ENCODE measurements at places on chromosomes 3 and 15. TPM values are rescaled to one million over a fixed set of nuclear protein-coding genes. Genes with fewer than 3 reads are reported as not detected.

Gene BCL6
- total RNA-seq = 2.1 TPM

Gene TMC3
- total RNA-seq = not detected

Gene CCDC54
- total RNA-seq = not detected

Gene CCR2
- total RNA-seq = not detected

Gene GOLGA8S
- total RNA-seq = not detected

Gene FBLN2
- total RNA-seq = 13.8 TPM

Gene PAK6
- not detected for total RNA-seq

Gene TMEM212
- total RNA-seq = not detected

Gene SSUH2
- total RNA-seq = not detected

Gene CCDC12
- total RNA-seq = 36.8 TPM

Gene SLC33A1
- 12.8 TPM for total RNA-seq

Gene ITIH3
- total RNA-seq = 0.16 TPM
